Activated CD4-positive, CD25-positive, alpha-beta regulatory T cell (primary cell): ENCODE measurements at places on chromosomes 4 and X.
A peak's percentile ranks its signal among the peaks of the same experiment; 100 is the strongest.

GRCh38 chr4:78291277-78291676 lies 234.2 kb downstream of the FRAS1 start:
- DNase-seq = no peak

DNA sequence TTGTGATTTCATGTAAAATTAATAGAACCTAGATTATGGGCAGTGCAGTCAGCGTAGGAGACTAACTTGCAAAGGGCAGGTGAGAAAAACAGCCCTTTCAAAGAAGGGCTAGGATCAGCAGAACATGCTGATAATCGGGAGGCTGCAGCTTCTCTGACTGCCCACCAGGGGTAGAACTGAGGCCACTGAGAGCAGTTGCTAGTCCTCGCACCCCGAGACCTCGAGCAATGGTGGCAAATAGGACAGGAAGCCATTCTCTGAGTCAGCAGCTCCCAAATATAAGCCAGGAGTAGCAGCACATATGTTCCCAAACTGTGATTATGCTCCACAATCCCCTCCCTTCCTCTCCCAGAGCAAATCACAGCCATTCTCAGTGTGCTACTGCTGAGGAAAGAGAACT lies 186.5 kb downstream of the MSL3 start:
- no peak for DNase-seq

GRCh38 chrX:57286507-57287251 lies at the start of gene FAAH2:
FAAH2 (plus strand) TSS chrX:57286706; CDS start chrX:57286826, 120 bp downstream.
- peak; percentile 1 for DNase-seq

GRCh38 chrX:78527818-78528217 lies 131.3 kb downstream of the RTL3 start:
- no peak for DNase-seq

DNA sequence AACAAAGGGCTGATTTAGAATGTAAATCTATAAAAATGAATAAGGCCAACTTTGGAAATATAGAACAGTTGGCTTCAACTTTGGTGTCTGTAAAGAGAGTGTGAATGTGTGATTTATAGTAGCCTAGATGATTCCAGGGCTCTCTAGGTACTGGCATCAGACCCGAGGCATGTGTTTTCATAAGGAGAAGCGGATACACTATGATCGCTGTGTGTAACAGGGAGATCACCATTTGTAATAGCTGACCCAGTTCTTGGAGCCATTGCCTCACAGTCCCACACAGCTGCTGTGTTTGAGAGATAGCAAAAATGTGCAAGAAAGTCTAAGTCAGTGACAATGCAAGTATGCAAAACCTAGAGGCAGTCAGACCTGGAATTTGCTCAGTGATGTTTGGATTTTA lies 135.1 kb downstream of the REPS2 start:
- no peak for DNase-seq

DNA sequence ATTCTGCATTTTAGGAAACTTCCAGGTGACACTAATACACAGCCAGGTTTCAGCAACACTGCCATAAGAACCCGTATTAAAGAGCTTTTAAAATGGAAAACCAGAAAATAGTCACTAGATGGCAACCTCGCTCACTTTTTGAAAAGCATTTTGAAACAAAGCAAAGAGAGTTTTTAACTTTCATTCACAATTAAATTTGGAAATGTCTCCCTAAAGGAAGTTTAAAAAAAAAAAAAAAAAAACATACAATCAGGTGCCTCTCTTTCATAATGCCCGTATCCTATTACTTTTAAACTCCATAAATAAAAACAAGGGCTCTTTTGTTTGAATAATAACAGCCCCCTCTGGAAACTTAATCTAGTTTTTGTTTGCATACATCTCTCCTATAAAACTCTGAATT lies 20.3 kb downstream of the MEPE start:
- DNase-seq = no peak

DNA sequence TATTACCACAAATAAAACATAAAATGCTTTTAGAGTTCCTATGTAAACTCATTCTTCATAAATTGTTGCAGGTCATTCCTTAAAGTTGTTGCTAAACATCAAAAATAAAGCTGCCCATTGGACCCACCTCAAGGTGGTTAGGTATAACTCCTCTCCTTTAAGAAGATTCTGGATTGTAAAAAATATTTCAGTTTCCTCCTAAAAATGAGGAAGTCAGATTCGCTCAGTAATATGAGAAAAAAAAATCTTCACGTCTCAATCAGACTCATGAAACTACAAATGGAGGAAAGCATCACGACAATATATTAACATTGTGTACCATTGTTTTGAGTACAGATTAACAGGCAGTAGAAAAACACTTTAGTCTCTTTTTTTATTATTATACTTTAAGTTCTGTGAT lies 105.9 kb downstream of the DDX60 start:
- DNase-seq = no peak

DNA sequence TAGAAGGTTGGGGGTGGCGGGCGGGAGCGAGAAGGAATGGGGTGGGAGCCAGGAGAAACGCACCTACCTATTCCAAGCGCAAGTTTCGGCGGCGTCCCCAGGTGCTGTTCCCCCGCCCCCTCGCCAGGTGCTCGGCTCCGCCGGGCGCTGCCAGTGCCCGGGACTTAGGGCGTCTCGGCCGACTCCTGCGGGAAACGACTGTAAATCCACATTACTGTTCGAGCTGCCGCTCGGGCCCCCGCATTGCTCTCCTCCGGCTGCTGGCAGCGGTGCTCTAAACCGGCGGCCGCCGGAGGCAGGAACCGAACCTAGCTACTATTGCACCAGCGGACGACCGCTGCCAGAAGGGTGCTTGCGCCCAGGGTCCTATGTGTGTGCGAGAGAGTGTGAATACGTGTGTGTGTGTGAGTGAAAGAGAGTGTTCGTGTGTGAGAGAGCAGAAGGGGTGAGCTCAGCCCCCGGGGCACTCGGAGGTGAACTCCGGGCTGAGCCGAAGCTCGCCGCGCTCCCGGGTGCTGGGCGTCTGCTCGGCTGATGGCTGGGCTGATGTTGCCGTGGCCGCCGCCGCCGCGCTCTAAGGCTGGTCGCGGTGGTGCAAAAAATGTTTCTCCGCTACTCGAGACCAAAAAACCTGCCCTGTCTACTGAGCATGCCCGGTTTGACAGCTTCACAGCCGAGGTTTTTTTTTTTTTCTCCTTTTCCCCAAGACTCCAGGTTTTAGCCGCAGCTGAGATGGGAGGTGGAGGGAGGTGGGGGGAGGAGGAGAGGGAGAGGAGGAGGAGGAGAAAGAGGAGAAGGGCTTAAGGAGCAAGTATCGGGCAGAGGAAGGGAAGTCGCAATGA lies 115.7 kb upstream of the TEX13C start:
- DNase-seq = no peak

GRCh38 chr4:107693132-107693531 lies 26.9 kb downstream of the PAPSS1 start:
- no peak for DNase-seq

DNA sequence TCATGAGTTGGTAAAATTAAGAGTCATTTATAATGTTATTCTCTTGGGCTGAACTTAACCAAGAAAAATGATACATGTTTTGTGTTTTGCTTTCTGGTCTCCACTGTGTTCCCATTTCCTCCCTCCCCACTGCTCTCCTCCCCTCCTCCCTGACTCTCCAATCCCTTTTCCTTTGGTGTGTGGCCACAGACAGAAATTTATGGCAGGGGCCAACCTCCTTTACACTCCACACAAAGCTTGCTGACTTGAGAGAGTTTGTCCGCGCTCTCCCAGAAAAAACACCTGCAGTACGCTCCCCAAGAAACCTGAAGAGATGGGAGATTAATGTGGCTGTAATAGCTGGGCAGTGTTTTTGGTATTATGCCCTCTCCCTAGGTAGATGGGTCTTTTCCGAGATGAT lies 88.9 kb downstream of the ALPK1 start:
- no peak for DNase-seq

- no peak for DNase-seq
These were observed 130.9 kb downstream of the TMEM164 start for GRCh38 chrX:110133735-110134370.

DNA sequence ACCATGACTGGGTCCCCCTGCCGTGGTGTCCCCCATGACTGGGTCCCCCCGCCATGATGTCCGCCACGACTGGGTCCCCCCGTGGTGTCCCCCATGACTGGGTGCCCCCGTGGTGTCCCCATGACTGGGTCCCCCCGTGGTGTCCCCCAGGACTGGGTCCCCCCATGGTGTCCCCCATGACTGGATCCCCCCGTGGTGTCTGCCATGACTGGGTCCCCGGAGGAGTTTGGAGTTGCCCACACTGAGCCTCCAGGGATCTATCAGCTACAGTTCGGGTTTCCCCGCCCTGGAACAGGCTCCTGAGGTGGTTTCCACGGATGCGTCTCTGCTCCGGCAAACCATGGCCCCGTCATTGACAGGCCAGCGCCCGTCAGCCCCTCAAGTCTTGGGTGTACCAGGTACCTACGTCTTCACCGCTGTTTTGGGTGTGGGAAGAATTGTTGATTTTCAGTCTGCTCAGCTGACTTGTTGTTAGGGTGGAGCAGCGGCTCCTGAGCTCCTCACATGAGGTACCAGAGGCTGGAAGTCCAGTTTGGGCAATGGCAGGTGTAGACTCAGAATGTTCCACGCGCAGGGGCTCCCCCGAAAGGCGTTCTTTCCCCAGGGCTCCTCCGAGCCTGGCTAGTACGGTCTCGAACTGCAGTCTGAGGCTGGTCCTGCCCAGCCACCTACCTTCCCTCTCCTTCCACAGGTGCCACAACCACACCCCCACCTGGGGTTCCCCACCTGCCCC lies 8.3 kb upstream of the PDE6B start:
- no peak for DNase-seq

- DNase-seq = no peak
These were observed 26.7 kb upstream of the C1QTNF7 start for GRCh38 chr4:15400981-15401671.

- no peak for DNase-seq
These were observed 288.2 kb downstream of the IL1RAPL2 start for GRCh38 chrX:104854188-104854587.

GRCh38 chr4:21248331-21248730 lies 548.1 kb downstream of the PACRGL start:
- DNase-seq = no peak

GRCh38 chrX:28981952-28982351 lies 394.7 kb downstream of the IL1RAPL1 start:
- DNase-seq = no peak

- DNase-seq = no peak
These were observed 16.2 kb upstream of the ART3 start for GRCh38 chr4:76058302-76058701.

- DNase-seq = no peak
These were observed 10.0 kb downstream of the FAM184B start for GRCh38 chr4:17771284-17771908.

- DNase-seq = no peak
These were observed 43.8 kb upstream of the KCNIP4 start for GRCh38 chr4:21992330-21992729.

GRCh38 chrX:20522420-20522819 lies 255.7 kb upstream of the RPS6KA3 start:
- DNase-seq = no peak

GRCh38 chr4:519885-520682 lies 21.1 kb downstream of the PIGG start:
- DNase-seq = no peak

DNA sequence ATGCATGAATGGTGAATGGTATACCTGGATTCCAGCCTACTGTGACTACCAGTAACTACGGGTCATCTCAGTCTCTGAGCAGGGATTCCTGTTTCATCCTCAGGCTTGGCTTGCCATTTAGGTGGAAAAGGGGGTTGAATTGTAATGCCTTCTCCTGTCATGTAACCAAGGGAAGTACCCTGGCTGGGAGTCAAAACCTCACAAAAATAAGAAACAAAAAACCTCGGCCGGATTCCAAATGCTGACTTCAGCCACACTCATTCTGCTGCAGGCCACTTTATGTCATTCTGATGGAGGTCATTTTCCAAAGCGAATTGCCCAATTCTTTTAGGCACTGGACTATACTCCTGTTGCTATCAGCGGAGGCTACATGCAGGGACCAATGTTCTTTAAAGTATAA lies 324.7 kb downstream of the LDB2 start:
- no peak for DNase-seq

GRCh38 chr4:32962100-32962499 lies 2241.9 kb downstream of the PCDH7 start:
- DNase-seq = no peak

GRCh38 chr4:16883806-16884205 lies 14.6 kb downstream of the LDB2 start:
- no peak for DNase-seq

GRCh38 chr4:54107951-54108748 lies 8.2 kb downstream of the GSX2 start:
- DNase-seq = no peak

- no peak for DNase-seq
These were observed 56.1 kb downstream of the SLC7A11 start for GRCh38 chr4:138185859-138186645.

- DNase-seq = no peak
These were observed 593.7 kb upstream of the BOD1L1 start for GRCh38 chr4:14221176-14221575.

DNA sequence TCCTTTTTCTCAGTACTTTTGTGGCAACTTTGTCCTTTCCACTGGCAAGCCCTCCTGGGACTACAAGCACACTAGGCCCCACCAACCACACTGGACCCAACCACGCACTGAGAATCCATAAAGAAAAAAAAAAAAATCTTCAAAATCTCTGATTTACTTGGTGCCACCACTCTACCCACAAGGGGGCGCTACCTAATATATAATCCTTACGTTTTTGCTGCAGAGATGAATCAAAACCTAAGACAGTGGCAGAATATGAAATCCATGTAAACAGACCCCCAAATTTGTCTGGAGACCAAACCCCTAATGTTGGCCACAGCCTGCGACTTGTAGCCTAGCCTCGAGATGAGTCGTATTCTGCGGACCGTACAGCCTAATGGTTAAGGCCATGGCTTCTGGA lies 63.5 kb upstream of the ARHGAP36 start:
- DNase-seq = no peak

DNA sequence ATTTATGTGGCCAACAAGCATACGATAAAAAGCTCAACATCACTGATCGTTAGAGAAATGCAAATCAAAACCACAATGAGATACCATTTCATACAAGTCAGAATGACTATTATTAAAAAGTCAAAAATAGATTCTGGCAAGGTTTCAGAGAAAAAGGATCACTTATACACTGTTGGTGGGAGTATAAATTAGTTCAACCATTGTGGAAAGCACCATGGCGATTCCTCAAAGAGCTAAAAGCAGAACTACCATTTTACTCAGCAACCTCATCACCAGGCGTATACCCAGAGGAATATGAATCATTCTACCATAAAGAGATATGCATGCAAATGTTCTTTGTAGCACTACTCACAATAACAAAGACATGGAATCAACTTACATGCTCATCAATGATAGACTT lies 478.7 kb upstream of the GALNTL6 start:
- DNase-seq = no peak

DNA sequence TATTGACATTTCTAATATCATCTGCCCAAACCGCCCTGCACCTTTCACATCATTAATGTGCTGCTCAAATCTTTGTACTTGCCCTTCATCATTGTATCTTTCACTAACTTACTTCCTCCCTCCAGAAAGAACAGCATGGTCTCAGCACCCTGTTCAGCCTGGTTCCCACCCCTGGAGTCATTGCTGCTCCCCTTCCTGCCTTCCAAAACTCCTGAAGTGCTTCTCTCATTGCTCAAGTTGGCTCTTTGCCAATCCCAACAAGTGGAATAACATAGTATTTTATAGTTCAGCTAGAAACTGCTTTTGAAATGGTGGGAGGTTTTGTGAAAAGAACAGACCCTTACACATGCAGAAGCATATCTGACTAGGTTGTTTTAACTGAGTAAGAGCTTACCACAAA lies 14.0 kb upstream of the TTC29 start:
- no peak for DNase-seq
